ENCODE measurements at places on chromosomes 7 and 10. TPM values are rescaled to one million over a fixed set of nuclear protein-coding genes. Genes with fewer than 3 reads are reported as not detected.

NUTM2E gene
- total RNA-seq: under 0.01 TPM

GPRIN2 gene
- total RNA-seq: not detected

PTN gene
- total RNA-seq: 0.91 TPM

GPR15LG gene
- not detected for total RNA-seq

LEP gene
- not detected for total RNA-seq

NKX1-2 gene
- not detected for total RNA-seq

CCDC146 gene
- 0.46 TPM for total RNA-seq

Data from epithelial cell of umbilical artery (primary cell).